ENCODE measurements at places on chromosomes 7 and 10.

GRCh38 chr10:93711891-93712290, 9.5 kb upstream of the FRA10AC1 start:
- DNase-seq = no peak

- DNase-seq = no peak
Measured at GRCh38 chr7:79548727-79549126, 95.3 kb upstream of the MAGI2 start.

- no peak for DNase-seq
Measured at GRCh38 chr10:132575320-132576201, 38.0 kb downstream of the INPP5A start.

- DNase-seq = no peak
Measured at GRCh38 chr10:71659111-71659634, 60.4 kb downstream of the C10orf105 start.

DNA sequence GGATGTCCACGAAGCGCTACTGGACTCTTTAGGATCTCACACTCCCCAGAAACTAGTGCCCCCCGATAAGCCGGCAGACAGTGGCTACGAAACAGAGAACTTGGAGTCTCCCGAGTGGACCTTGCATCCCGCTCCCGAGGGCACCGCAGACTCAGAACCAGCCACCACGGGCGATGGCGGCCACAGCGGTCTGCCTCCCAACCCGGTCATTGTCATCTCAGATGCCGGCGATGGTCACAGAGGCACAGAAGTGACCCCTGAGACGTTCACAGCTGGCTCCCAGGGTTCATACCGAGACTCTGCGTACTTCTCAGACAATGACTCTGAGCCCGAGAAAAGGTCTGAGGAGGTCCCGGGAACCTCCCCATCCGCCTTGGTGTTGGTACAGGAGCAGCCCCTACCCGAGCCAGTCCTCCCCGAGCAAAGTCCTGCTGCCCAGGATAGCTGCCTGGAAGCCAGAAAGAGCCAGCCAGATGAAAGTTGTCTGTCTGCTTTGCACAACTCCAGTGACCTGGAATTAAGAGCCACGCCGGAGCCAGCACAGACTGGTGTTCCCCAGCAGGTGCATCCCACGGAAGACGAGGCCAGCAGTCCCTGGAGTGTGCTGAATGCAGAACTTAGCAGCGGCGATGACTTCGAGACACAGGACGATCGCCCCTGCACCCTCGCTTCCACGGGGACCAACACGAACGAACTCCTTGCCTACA, 17.6 kb upstream of the BHLHA15 start:
- DNase-seq = no peak

DNA sequence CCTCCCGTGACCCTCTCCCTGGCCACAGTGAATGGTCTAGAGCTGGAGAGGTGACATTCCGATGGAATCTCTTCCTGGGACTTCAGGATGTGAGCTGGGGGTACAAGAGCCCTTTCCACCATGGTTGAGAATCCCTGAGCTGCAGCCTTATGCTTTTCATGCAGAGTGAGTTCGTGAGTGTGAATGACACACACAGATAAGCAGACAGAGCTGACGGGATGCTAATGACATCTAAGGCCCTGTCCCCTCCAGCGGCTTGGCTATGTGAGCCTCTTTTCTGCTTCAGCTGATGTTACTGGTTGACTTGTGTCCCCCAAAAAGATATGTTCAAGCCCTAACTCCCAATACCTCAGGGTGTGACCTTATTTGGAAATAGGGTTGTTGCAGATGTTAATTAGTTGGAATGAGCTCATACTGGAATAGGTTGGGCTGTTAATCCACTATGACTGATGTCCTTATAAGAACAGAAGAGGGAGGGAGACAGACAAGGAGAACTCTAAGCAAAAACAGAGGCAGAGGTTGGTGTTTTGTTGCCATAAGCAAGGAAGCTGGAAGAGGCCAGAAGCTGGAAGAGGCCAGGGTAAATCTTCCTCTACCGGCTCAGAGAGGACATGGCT, 111.1 kb upstream of the AFAP1L2 start:
- DNase-seq = no peak

GRCh38 chr10:57791546-57791945, 476.1 kb downstream of the IPMK start:
- DNase-seq = no peak

GRCh38 chr7:105567024-105567423, 14.3 kb downstream of the EFCAB10 start:
- no peak for DNase-seq

DNA sequence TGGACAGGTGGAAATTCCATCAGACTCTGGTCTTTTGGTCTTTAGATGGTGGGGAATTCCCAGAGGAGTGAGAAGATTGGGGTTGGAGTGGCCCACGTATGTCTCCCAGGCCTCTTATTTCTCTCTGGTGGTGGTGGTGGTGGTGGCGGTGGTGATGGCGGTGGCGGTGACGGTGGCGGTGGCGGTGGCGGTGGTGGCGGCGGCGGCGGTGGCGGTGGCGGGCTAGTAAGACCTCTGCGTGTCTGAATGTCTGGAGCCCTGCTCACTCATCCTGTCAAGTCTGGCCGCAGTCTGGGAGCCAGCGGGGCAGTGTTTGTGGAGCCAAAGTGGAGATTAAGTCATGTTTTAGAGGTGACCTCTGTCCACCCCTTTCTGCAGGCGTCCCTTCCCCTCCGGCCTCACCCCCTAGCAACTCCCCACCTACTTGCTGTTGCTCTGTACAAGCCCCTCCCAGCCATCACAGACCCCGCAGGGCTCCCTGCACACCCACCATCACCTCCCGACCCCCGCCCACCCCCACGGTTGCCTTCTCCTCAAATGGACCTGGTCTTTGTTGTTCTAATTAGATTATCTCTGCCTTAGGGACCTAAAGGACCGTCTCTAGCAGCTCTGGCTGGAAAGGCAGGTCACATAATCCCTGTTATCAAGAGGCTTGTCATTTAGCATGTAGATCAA, 165.0 kb upstream of the TBX20 start:
- no peak for DNase-seq

DNA sequence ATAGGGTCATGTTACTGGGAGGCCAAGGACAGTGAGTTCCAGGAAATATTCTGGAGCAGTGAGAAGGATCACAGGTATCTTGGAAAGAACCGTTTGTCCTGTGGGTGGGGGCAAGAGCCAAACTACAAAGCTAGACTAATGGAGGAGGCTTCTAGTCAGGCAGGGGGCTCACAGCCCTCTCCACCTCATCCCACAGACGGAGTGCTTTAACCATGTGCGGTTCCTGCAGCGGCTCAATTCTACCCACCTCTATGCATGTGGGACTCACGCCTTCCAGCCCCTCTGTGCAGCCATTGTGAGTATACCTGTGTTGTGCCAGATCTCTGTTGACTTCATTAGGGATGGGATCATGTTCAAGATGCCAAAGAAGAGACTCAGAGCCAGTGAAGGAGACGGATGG, 8.1 kb downstream of the SEMA4G start:
- DNase-seq = no peak

DNA sequence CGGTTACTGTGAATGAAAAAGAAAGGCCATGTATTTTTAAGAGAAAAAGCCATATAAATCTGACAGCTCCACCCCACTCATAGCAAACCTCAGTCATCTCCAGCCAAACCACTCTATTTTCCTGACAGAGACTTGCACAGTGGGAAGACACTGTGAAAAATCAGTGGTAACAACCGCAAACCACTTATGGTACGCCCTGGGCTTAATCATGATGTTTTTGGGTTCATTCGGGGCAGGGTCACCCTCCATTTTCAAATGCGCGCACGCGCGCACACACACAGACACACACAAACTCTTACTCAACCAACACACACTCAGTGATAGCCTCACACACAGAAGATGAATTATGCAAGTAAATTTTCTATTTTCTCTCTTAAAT, 82.1 kb upstream of the HPS1 start:
- DNase-seq = no peak

DNA sequence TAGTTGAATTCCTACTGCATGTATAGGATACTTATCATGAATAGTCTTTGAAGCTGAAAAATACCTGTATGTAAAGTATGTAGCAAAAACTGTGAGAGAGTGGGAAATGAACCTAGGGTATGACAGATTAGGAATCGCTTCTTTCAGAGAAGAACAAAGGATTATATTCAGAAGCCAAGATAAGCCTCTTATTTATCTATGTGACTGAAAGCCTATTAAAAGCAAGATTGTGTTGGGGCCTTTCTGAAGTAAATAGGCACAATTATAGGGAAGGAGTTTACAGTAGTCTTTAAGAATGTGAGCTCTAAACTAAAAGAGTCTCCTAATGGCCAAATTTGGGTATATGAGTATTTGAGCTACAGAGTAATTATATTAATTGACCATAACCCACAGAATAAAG, 102.1 kb downstream of the MTERF1 start:
- peak; percentile 69 for DNase-seq

DNA sequence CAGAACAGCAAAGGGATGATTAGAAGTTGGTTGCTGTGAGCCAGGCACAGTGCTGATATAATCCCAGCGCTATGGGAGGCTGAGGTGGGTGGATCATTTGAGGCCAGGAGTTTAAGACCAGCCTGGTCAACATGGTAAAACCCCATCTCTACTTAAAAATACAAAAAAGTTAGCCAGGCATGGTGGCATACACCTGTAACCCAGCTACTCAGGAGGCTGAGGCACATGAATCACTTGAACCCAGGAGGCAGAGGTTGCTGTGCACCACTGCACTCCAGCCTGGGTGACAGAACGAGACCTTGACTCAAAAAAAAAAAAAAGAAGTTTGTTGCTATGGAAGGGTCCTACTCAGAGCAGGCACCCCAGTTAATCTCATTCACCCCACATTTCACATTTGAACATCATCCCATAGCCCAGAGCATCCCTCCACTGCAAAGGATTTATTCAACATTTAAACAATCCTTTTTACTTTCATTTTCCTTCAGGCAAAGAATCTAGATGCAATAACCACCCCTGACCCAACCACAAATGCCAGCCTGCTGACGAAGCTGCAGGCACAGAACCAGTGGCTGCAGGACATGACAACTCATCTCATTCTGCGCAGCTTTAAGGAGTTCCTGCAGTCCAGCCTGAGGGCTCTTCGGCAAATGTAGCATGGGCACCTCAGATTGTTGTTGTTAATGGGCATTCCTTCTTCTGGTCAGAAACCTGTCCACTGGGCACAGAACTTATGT, 4.1 kb downstream of the IL6 start:
- no peak for DNase-seq

DNA sequence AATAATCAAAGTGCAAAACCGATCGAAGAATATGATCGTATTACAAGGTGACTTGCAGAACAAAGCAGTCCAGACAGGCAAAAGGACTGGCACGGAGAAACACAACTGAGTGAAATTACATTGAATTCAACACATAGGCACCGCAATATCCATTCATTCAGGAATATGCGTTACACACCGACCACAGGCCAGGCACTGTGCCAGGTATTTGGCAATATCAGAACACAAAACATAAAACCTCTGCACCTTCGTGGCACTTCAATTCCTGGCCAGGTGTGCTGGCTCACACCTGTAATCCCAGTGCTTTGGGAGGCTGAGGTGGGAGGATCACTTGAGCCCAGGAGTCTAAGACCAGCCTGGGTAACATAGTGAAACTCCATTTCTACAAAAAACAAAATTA, 187.9 kb downstream of the DIP2C start:
- no peak for DNase-seq

GRCh38 chr10:122998360-122998917, 10.2 kb downstream of the IKZF5 start:
- DNase-seq = no peak

DNA sequence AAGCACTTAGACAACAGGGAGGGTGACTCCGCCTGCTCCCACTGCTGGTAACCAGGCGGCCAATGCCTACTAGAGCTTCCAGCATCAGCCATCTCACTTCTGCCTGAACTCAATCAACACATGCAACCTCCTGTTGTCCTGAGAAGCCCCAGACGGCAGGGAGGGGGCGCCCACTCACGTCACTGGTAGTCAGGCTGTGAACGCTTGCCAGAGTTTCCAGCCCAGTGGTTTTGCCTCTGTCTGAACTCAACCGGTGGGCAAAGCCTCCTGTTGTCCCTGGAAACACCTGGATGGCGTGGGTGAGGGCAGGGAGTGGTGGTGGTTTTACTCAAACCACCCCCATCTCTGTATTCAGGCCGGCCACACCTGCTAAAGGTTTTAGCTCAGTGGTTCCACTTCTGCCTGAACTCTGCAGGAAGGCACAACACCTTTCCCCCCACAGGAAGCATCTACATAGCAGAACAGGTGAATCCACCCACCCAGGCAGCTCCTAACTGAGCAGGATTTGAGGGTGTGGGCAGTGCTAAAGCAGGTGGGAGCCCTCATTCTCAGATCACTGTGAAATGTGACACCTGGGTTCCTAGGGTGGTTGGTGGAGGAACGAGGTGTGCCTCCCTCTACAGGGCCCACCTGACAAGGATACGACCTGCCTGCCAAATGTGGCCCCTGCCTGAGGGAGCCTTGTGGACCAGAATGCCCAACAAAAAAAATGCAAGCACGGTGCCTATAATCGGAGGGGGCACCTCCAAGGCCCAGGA, 563.0 kb upstream of the SEMA3D start:
- DNase-seq = no peak

- no peak for DNase-seq
Measured at GRCh38 chr10:61822781-61823230, 78.7 kb upstream of the ARID5B start.

DNA sequence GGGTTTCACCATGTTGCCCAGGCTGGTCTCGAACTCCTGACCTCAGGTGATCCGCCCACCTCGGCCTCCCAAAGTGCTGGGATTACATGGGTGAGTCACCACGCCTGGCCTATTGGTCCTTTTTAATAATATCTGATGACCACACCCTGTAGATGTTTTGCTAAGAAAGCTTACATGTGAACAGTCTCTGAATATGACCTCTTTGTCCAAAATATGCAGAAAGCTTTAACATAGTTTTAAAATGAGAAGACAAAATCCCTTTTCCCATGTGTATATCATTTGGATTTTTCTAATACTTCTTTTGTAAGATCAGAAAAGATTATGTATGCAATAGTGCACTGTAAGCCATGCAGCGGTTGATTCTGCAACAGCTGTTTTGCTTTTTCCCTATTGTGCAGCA, 38.5 kb downstream of the MCU start:
- no peak for DNase-seq

DNA sequence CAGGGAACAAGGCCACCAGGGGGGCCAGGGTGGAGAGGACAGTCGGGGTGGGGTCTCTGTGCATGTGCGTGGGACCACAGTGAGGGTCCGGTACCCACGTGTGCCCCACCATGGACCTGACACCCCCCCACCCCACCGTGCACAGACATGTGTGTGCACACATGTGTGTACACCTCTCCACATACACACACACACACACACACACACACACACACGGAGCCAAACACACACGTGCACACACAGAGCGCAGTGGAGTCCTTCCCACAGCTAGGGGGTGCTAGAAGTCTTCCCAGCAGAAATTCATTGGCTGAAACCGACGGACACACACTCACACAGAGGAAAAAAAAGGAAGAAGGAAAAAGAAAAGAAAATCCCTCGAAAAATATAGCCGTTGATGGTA, 42.8 kb upstream of the GNA12 start:
- DNase-seq = peak; percentile 69

- no peak for DNase-seq
Measured at GRCh38 chr10:123704812-123705211, 38.7 kb downstream of the GPR26 start.

Measured in HAP-1 (cell line).